Activated T-helper 9 cell treated with anti-CD3 and anti-CD28 coated beads, Interleukin-2, amount 50 U/mL, for 16 hours (primary cell): ENCODE measurements at places on chromosomes 6 and 20.

DNA sequence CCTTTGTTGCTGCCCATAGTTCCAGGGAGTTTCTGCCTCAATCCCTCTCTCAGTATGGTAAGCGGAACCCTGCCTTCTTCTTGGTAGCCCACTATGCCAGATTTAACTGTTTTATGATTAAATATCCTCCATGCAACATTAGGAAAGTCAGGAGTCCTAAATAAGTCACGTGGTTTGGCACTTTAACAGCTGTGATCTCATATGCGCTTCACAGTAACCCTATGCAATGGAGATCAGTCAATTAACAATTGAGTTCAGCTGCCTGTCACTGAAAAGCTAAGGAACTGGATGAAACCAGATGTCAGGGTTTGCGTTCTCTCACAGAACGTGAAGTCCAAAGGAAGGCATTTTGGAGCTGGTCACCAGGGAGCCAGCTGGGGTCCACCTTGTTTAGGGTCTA, 81.6 kb downstream of the PSMB1 start:
- DNase-seq = no peak

DNA sequence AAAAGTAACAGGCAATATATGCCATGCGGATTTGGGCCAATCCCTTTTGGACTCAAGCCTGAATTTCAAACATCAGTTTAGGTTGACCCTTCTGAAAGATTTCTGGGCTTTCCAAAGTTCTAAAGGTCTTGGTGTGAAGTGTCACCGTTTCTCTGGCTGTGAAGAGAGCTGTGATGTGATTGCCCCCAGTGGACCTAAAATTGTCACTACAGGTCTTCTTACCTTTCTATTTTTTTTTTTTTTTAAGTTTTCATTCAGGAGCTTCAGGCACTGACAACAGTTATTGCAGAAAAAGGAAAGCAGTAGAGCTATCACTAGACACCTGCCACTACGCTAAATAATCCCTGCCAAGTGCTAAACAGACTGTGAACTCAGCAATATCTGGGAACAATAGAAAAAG, 75.7 kb upstream of the OPRM1 start:
- no peak for DNase-seq

DNA sequence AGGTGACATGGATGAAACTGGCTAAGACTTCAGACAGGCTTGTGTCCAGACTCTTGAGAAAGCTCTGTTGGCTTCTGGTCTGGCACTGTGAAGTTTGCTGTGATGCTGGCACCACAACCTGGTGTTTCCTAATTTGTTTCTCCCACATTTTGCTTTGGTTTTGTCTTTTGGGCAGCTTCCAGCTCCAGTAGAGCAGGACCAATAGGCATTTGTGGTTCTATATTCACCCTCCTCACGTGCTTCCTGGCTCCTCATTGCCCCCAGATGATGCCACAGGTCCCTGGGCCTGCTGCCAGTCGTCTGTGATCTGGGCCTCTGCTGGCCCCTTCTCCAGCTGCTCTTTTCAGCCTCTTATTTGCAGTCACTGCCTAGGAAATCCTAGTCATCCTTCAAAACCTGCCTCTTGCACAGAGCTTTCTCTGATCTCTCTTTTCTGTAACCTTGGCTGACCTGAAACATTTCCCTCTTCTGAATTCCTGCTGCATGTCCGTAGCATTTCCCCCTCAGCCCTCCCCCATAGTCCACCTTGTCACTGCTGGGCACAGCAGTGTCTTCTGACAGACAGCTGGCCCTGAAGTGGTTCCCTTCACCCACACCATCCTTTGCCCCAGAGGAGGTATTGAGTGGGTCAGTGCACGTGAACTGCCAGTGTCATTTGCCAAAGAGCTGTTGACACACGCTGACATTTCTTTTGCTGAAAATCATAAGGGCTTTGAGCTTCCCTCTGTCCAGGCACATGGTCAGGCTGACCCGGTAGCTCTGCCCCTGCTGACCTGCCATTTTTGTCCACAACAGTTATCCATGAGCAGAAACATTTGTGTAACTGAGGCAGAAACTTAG, 63.0 kb downstream of the PTPN1 start:
- DNase-seq = no peak

DNA sequence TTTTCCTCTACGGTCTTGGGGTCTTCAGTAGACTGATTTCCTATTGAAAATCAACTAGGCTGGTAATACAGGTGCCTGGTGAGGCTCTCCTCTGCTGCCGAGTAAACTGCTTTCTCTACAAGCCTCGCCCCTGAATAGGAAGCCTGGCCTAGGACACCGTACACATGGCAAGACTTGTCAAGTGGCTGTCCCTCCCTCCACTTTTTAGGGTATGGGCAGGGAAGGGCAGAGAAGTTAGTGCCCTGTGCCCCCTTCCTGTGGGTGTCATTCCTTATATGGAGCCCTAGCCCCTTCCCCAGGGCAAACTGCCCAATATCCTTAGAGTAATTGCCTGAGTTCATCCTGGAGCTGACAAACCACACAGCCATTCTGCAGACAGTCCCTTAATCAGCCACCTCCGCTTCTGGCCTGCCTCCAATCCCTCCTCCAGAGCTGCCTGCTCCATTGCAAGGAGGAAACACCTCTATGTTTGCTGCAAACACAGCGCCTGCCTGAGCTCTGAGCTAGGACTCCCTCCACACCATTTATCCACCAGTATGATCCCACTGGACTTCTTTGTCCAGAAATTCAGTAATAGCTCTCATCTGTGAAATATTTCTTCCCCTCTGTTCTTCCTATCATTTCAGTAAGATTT, 93.1 kb downstream of the CHD6 start:
- no peak for DNase-seq

DNA sequence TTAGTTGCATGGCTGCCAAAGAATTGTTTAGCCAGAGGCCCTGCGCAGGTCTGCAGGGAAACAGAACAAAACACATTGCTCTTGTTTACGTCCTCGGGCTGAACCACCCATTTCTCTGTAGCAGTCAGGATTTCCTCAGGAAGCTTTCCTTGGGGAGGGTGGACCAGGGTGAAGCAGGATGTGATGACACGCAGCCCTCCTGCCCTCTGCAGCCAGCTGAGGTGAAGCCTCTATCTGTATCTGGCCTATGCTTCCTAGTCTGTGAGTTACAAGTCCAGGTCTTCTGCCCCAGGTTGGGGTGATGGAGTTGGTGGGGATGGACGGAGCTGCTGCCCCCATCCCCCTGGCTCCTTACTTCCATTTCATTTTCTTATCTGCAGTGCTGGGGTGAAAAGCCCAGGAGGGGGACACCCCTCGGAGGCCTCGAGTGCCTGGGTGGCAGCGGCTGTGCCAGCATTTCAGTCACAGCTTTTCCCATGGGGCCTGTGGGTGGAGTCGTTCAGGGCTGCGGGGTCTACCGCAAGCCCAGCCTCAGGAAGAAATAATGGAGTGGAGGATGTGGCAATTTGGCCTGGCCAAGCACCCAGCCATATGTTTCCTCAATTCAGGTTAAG, 24.9 kb downstream of the SASH1 start:
- no peak for DNase-seq
